Astrocyte of the spinal cord (primary cell): ENCODE measurements at places on chromosomes 12 and 14.

DNA sequence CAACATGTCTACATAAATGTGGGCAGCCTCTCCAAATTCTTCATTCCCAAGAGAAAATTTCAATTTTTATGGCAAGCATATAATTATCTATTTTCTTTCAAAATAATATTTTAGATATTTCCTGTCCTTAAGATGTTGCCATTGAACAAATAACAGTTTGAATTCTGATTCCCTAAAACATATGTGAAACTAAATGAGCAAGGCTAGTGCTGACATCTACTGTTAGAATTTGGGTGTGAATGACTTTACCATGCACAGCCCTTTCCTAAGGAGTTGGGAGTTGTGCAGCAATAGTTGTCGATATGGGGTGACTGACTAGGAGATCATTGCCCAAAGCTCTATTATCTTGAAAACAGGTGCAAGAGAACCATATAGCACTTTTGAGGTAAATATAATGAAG lies 108.2 kb upstream of the SLC38A4 start:
- peak; percentile 71 for DNase-seq

DNA sequence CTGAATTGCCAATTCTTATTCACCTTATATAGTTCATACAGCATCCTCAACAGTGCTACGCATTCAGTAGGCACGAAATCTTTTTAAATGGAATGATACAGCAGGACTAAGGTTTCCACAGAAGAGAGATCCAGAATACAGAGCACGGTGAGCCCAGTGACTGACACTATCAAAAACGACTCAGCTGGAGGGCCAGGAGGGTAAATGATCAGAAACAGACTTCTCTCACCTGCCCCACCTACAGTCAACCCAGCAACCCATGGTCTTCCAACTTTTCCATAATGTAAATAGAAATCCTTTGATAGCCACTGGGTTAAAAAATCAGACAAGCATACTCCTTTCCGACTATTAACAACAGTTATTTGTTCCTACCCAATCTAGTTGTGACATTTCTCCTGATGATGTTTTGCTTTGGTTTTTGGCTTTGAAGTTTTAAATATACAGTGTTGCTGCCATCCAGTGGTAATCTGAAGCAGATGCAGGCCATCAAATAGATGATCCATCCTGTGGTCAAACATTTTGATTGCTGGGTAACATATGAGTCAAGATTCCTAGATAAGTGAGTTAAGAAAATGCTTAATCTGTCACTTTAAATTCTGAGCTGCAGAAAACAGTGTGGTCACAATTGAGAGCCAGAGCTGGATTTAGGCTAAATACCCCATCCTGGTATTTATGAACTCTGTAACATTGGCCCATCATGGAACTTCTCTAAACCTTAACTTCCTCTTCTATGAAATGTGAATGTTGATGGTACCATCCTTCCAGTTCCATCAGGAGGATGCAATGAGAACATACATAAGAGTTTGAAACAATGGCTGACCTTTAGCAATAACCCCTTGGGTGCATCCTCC lies 42.0 kb downstream of the GPHB5 start:
- peak; percentile 59 for DNase-seq

GRCh38 chr14:59175404-59175803 lies 13.1 kb upstream of the DAAM1 start:
- no peak for DNase-seq

GRCh38 chr12:25242981-25243679 lies 7.6 kb downstream of the KRAS start:
- no peak for DNase-seq

- DNase-seq = no peak
These were observed 167.1 kb downstream of the PIK3C2G start for GRCh38 chr12:18428416-18428815.

DNA sequence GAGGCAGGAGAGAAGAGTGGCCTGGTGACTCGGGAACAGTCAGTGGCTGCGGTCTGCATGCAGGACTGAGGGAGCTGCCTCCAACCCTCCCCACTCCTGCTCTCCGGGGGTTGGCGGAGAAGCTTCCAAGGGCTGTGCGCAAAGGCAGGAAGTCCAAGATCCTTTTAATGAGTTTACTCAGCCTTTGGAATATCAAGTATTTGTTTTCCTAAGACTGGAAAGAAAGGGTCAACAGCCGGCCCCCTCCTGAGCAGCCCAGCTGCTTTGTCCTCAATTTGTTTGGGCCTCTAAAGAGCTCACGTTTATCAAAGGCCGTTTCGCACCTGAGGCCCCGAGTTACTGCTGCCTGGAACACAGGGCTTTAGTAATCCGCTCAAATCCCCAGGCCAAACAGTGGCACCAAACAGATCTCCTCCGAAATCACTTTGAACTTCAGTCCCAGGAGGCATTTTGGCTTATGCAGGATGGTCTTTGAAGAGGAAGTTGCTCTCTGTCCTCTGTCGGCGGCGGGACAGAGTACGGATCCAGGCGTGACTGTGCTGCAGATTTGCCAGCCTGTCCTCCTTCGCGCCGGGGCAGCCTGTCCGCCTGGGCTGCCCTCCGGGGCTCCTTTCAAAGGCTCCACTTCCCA lies 117.2 kb upstream of the FZD10 start:
- DNase-seq = no peak

DNA sequence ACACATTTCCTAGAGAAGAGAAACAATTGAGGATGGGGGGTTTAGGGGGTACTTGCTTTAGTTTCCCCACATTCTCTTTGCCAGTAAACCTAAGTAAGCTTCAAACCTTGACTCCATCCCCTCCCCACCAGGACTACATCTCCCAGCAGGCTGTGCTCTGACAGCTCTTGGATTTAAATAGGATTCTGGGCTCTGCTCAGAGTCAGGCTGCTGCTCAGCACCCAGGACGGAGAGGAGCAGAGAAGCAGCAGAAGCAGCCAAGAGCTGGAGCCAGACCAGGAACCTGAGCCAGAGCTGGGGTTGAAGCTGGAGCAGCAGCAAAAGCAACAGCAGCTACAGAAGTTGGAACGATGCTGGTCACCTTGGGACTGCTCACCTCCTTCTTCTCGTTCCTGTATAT lies 20.6 kb downstream of the RDH12 start:
- DNase-seq = peak; percentile 27

DNA sequence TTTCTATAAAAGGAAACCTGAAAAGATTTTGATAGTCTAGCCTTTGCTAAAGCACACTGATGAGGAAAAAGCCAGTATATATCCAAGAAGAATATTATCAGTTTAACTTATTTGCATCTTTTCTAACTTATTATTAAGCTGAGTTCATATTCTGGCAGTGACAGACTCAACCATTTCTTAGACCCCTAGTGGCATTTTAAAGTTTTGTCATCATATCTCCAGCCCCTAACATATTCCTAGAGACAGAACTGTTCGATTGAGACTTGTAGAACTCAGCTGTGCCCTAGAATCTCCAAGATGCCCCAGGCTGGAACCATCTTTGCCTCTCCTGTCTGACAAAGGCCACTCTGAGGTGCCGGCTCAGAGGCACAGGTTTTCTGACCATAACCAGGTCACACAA lies 365.6 kb downstream of the NELL2 start:
- DNase-seq = no peak

DNA sequence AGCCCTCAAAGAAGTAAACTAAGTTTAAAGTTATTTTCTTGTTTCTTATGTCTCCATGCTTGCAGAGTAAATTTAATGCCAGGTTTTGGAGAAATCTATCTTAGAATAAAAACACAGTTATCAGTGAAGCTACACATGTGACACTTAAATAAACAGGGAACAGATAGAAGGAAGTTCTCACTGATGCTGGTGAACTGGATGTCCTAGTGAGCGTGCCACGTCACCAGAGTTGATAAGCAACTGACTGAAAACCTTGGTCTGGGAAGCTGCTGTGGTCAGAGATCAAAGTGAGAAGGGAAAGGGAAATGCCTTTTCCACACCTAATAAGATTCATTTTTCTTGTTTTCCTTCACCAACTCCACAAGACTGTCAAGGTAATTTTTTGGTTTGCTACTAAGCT lies 74.8 kb upstream of the PCED1B start:
- DNase-seq = no peak

- DNase-seq = peak; percentile 69
These were observed 75.0 kb downstream of the TGFB3 start for GRCh38 chr14:75906680-75907280.

DNA sequence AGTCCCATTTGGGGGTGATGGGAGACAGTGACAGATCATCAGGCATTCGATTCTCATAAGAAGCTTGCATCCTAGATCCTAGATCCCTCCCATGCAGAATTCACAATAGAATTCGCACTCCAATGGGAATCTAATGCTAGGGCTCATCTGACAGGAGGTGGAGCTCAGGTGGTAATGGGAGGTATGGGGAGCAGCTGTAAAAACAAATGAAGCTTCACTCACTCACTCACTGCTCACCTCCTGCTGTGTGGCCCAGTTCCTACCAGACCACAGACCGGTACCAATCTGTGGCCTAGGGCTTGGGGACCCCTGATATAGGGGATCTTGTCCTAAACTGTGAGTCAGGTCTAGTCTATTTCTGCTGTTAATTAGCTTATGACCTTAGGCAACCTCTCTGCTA lies 40.1 kb upstream of the EPS8 start:
- DNase-seq = no peak

DNA sequence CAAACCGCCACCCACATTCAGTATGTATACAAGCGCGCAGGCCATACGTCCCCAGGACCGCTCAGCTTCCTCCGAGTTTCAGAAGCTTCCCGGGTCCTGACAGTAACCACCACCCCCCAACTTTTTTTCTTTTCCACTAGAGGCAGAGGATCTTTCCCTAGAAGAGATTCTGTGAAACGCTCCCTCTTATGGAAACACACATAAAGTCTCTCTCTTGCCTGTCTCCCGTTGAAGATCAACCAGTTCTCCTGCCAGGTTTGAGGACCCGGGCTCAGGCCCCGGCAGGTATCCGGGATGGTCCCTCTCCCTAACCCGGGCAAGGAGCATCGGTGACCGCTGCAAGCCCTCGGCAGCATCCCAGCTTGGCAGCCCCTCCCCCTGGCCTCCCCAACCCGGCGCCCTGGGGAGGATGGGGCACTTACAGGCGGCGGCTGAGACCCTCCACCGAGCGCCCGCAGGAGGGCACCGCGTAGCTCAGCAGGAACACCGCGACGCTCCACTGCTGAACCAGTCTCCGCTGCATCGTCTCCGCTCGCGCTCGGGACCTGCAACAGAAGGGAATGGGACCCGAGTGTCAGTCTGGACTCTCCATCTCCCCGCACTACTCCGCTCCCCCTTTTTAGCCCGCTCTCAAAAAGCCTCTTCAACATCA lies 3.4 kb downstream of the PTHLH start:
- peak; percentile 28 for DNase-seq
